CD4-positive, alpha-beta T cell treated with Interleukin-15 for 1 hour (primary cell): ENCODE measurements at places on chromosomes 13 and 19.

DNA sequence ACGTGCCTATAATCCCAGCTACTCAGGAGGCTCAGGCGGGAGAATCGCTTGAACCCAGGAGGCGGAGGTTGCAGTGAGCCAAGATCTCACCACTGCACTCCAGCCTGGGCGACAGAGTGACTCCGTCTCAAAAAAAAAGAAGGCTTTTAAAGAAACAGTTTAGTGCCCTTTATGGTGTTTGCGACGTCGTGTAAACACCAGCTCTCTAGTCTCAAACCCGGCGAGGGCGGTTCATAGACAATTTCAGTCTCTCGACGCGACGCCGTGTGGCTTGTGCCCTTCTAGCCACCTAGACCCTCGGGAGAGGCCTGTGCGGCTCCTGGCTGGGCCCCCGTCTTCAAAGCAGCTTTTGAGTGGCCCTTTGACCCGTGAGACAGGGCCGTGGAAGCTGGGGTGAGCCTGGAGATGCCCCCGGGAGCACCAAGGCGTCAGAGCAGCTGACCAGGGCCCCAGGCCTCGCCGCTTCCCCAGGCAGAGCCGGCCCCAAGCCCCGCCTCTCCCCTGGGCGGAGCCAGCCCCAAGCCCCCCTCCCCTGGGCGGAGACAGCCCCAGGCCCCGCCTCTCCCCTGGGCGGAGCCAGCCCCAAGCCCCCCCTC is 5.0 kb upstream of the MADCAM1 start:
- no peak for DNase-seq

- no peak for DNase-seq
Observed at GRCh38 chr19:28730791-28731512, 482.0 kb downstream of the UQCRFS1 start.

GRCh38 chr13:50299546-50300249 is 284.5 kb downstream of the KCNRG start:
- DNase-seq = no peak

DNA sequence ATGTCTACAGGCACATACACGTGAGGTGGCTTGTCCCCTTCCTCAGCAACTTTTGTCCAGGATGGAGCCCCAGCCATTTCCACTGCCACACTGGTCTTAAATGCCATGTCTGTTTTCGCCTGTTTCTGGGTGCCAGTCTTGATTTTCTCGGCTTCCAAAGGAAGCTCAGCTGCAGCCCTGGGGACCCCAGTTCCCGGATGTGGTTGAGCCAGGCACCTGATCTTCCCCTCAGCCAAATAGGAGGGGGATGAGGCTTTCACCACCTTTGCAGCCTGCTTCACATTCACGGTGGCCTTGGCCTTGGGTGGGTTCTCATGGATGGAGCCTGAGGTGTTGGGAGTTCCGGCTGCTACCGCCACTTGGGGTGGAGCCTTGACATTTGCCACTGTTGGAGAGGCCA is 8.7 kb downstream of the IQCN start:
- DNase-seq = no peak

DNA sequence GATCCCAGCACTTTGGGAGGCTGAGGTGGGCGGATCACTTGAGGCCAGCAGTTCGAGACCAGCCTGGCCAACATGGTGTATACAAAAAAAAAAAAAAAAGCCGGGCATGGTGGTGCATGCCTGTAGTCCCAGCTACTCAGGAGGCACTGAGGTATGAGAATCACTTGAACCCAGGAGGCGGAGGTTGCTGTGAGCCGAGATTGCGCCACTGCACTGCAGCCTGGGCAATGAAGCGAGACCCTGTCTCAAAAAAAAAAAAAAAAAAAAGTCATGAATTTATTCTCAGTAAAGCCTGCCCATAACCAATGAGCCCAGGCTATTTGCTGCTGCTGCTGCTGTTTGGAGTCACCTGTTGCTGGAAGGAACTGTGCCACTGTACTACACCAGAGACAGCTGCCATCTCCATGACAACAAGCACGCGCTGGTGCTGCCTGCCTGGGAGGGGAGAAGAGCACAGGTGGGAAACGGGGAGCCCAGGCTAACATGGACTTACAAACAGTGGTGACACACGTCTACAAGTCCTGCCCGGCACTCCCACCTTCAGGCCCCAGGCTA is 11.3 kb downstream of the ZFR2 start:
- peak; percentile 67 for DNase-seq

- no peak for DNase-seq
Observed at GRCh38 chr19:2064395-2064787, 13.3 kb upstream of the MKNK2 start.

DNA sequence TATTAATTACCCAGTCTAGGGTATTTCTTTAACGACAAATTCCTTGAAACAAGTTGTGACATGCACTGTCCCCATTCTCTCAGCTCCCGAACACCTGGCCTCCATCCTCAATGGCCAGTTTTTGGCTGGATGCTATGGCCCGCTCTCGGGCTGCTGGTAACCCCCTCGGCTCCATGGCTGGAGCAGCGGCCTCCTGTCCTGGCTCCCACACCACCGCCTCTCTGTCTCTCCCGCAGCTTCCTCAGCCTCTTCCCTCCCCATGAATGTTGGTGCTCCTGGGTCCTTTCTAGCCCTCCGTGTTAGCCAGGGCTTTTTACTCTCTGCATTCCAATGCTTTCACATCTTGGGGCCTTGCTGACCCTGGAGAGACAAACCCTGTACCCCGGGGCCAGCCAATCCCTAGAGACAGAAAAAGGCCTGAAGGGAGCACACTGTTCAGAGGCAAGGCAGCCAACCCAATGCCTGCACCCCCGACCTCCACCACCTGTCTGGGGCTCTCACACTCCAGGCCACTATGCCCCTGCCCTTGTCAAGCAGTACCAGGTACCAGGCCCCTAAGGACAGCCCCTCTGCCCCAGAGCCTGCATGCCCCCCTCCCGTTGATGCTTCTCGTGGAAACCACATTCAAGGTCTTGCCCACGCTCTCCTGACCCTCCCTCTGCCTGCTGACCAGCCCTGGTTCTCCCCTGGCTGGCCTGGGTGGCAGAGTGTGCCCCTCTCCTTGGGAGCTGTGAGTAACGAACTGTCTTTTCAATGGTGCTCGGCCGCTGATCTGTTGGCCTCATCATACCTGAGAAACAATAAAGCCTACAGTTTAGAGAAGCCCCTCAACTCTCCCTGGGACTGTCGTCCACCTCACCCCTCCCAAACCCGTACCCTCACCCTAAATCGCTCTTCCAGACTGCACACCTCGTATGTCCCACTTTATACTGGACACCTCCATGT is 86.9 kb upstream of the GPR183 start:
- no peak for DNase-seq

GRCh38 chr19:34639491-34640085 is 37.4 kb downstream of the SCGB2B2 start:
- peak; percentile 40 for DNase-seq

DNA sequence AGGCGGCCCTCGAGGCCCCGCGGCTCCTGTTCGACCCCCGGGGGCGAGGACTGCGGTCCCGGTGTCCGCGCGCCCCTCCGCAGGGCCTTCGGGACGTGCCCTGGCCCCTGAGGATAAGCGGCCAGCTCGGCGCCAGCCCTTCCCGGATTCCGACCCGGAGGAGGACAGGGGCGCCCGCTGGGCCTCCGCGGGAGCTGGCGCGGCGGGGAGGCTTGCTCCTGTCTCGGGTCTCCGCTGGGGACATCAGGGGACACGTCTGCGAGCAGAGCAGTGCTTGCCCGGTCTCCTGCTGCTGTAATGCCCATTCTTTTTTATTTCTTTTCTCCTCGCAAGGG is 829 bp downstream of the B3GLCT start:
- DNase-seq = peak; percentile 55

- DNase-seq = no peak
Observed at GRCh38 chr13:38606699-38607535, 80.0 kb upstream of the FREM2 start.

- peak; percentile 50 for DNase-seq
Observed at GRCh38 chr19:52248241-52248640, 21.1 kb upstream of the ZNF766 start.

DNA sequence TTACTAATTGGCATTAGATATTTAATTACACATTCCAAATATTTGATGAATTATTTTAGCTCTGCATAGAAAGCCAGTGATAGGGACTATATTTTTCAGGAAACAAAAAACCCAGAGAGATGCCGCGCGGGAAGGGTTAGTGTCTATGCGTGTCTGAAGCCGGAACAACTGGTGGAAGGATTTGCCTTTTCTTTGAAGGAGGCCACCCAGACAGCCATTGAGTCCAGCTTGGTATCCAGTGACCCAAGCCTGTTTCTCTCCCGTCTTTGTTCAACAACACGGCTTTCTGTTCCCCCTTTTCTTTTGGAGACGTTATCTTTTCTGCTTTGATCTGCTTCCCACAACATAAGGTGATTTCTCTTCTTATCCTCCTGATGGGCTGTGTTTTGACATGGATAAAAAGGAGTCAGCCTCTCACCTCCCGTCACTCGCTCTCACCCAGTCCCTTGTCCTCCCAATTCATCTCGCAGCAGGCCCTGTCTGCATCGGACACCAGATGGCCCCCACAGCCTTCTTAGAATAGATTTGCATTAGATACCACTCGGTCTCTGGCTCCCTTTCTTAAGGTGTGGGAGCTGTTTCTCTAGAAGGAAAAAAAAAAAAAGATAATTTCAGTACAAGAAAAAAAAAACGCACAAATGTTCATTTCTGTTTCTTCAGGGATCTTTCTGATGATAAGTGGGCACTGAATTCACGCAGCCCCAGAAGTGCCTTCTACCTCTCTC is 361.8 kb downstream of the ZNF536 start:
- DNase-seq = no peak

DNA sequence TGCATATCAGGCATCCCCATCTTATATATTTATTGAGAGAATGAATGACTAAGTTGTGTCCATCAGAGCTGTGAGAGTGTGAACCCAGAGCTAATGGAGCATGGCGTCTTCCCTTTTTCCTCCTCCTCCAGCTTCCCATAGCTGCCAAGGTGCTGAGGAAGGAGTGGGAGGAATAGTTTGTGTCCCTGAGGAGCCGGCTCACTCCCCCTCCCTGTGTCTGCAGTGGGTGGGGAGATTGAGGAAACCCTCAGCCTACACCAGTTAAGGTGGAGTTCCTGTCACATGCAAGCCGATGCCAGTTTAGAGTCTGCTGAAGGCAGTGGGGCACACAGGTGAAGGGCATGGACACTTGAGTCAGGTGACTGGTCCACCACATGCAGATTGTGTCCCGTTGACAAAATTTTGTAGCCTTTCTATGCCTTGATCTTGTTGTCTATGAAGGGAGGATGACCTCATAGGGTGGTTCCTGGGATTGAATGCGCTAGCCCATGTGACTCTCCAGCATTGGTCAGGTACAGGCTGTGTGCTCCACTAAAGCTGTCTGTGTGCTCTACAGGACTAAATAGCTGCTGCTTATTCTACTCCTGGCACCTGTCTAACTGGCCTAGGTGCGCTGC is 47.6 kb upstream of the GPI start:
- peak; percentile 43 for DNase-seq

DNA sequence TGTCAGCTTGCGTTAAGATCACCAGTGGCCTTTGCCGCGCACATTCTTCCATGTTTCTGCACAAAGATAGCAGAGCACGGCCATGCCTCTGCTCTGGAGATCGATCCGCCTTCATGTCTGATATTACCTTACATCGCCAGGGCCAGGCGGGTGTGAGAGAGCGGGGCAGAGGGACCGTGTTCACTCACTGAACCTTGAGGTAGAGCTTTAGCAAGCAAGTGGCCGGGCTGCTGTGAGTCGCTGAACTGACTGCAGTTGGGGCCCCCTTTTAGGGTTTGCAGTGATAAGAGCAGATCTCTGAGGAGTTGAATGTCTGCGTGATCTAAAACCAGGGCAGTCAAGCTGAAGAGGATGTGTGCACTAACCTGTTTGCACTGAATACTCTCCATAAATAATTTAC is 275.4 kb upstream of the OBI1 start:
- DNase-seq = no peak

DNA sequence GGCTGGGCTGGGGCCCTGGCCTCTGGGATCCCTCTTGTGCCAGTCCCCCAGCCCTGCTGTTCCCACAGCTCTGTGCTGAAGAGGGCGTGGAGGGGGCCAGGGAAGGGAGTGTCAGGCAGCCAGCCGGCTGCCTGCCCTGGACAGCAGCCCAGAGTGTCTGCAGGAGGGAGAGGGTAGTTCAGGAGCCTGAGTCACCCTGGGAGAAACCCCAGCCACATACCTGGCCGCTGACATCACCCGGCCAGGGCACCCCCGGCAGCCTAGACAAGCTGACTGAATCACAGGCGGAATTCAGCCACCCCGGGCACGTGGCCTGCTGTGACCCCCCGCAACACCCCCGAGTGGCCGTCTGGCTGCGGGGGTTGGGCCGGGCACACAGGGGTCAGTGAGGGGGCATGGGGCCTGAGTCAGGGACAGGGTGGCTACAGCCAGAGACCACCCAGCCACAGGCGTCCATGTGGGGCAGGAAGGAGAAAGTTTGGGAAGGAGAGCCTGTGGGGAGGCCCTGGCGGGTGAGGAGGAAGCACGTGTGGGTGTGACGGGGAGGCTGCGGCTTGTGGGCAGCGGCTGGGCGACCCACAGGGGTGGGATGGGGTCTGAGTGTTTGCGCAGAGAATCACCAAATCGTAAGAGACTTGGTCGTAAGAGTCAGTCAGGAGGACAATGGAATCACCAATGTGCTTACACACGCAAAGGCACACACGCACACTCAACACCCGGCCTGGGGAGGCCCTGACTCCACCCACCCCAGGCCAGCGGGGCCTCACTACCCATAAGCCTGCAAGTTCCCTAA is 11.9 kb upstream of the FOSB start:
- DNase-seq = peak; percentile 92

GRCh38 chr13:113046883-113047244 is 58.7 kb upstream of the F7 start:
- no peak for DNase-seq

DNA sequence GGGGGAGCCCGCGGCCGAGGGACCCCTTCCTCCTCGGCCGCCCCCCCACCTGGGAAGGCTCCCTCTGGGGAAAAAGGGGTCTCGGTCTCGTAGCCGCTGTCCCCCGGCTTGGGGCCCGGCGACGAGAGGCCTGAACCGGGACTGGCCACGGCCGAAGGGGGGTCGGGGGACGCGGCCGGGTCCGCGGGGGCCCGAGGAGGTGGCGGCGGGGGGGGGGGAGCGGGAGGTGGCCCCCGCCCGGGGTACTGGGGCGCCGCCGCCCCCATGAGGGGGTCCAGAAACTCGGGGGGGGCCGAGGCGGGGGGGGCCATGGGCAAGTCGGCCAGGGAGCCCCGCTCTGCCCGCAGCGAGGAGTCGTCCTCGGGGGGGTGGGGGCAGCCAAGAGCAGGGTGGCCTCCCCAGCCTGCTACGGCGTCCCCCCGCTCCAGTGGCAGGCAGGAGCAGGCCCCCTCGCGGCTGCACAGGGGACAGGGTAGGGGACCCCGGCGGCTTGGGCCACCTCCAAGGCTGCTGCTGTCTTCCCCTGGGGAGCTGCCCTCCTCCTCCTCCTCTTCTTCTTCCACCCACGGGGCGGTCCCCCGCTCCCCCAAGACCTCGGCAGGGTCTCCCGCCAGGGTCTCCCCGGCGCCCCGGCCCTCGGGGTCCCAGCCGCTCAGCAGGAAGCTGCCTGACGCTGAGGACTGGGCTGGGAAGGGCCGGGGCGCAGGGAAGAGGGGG is 12.9 kb downstream of the LMTK3 start:
- no peak for DNase-seq
